Natural killer cell (primary cell): ENCODE measurements at places on chromosomes 4 and X. TPM values are rescaled to one million over a fixed set of nuclear protein-coding genes. Genes with fewer than 3 reads are reported as not detected.

CLTRN gene
- not detected for total RNA-seq

NDST4 gene
- total RNA-seq: not detected

OPRPN gene
- total RNA-seq: not detected

CDS1 gene
- total RNA-seq: not detected

DGAT2L6 gene
- total RNA-seq: not detected

LANCL3 gene
- 2.0 TPM for total RNA-seq

DACH2 gene
- total RNA-seq: not detected

PRRG3 gene
- total RNA-seq: not detected

MORF4L2 gene
- 141 TPM for total RNA-seq

LRCH2 gene
- not detected for total RNA-seq

LDOC1 gene
- 3.5 TPM for total RNA-seq

FRYL gene
- 181 TPM for total RNA-seq

CSAG3 gene
- total RNA-seq: not detected

MTMR8 gene
- 5.7 TPM for total RNA-seq

RHOXF2B gene
- not detected for total RNA-seq

XG gene
- total RNA-seq: not detected

MAGEB10 gene
- total RNA-seq: not detected

EFHC2 gene
- total RNA-seq: 8.9 TPM

GLOD5 gene
- not detected for total RNA-seq

RPA4 gene
- 1.5 TPM for total RNA-seq

LUZP4 gene
- total RNA-seq: not detected

TRPC5OS gene
- total RNA-seq: not detected

AFM gene
- total RNA-seq: not detected
